ENCODE measurements at places on chromosomes 6 and 20. TPM values are rescaled to one million over a fixed set of nuclear protein-coding genes. Genes with fewer than 3 reads are reported as not detected.

Gene NINL
- total RNA-seq, result 2.8 TPM

Gene TFAP2D
- total RNA-seq, result not detected

DNA sequence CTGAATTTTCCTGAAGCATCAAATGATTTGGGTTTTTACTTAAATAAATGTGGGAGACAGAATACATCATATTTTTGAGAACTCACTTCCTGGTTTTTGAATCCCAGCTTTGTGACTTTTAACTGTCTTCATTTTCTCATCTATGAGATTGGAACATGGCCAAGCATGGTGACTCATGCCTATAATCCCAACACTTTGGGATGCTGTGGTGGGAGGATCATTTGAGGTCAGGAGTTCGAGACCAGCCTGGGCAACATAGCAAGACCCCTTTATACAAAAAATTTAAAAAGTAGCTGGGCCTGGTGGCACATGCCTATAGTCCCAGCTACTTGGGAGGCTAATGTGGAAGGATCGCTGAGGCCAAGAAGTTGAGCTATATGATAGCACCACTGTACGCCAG lies 122.3 kb downstream of the QKI start:
- no peak overlapping the region for H3K27ac ChIP-seq
- H3K4me3 ChIP-seq, result no peak overlapping the region
- H3K4me1 ChIP-seq, result no peaks in the 10 kb centered on the region

DNA sequence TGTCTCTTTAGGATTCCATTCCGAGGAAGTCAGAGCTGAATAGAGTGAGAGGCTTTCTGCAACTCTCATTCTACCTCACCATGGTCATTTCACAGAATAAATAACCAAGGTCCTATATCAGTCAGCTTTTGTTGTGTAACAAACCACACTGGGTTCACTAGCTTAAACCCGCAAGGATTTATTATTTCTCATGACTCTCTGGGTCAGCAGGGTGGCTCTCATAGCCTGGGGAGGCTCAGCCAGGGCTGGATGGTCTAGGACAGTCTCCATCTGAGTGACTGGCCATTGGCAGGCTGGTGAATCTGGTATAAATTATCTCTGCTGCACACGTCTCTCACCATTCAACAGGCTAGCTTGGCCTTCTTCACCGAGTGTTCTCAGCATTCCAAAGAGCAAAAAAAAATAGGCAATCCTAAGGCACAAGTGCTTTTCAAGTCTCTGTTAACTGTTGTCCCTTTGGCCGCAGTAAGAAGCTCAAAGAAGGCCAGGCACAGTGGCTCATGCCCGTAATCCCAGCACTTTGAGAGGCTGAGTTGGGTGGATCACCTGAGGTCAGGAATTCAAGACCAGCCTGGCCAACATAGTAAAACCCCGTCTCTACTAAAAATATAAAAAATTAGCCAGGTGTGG lies 39.7 kb downstream of the ISM1 start:
- H3K36me3 ChIP-seq, result no peaks in the 10 kb centered on the region
- H3K27me3 ChIP-seq, result no peaks in the 10 kb centered on the region
- no peaks in the 10 kb centered on the region for H3K4me1 ChIP-seq
- no peak overlapping the region for H3K4me3 ChIP-seq
- no peak overlapping the region for H3K27ac ChIP-seq

- H3K27me3 ChIP-seq, result no peaks in the 10 kb centered on the region
- H3K4me3 ChIP-seq, result peak overlapping the region; percentile 83
- H3K27ac ChIP-seq, result peak overlapping the region; percentile 96
- peaks cover 38% of the 10 kb centered on the region for H3K4me1 ChIP-seq
- DNase-seq, result peak; percentile 81
- H3K36me3 ChIP-seq, result peaks cover 68% of the 10 kb centered on the region
Measured at GRCh38 chr6:25138233-25138933, 140.8 kb upstream of the CARMIL1 start.

DNA sequence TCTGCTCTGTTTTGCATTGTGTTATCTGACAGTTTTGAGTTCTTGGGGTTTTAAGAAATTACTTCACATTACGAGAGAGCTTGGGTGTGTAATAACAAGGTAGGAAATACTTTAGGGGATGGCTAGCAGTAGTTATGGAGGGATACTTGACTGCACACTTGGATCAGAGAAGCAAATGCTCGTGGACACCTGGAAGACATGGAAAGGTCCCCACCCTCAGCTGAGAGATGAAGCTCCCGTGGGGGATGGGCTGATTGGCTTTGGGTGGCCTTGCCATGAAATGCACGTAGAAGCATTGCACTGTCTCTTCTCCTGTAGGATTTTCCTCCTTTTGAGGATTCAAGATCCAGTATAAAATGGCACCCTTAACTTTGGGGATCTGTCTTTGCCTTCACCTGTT lies 61.5 kb upstream of the UNC93A start:
- H3K4me3 ChIP-seq, result no peak overlapping the region
- no peak for DNase-seq
- H3K27ac ChIP-seq, result no peak overlapping the region
- H3K36me3 ChIP-seq, result no peaks in the 10 kb centered on the region
- H3K4me1 ChIP-seq, result no peaks in the 10 kb centered on the region
- H3K27me3 ChIP-seq, result peaks cover 43% of the 10 kb centered on the region

DNA sequence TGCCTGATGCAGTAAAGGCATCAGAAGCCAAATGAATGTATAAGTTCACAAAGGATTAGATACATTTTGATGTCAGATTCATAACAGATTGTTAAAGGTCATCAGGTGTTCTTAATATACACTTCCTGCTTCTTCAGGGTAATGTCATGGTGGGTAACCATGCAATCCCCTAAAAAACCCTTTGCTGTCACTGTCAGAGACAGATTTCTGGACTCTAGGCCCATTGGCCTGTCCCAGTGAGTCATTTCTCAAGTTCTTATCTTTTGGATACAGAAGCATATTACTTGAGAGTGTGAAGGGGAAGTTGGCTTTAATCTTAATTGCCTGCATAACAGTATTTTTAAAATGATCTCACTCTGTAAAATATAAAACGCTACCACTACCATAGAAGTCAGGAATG lies 895.6 kb upstream of the MAP3K7 start:
- H3K36me3 ChIP-seq, result no peaks in the 10 kb centered on the region
- H3K4me3 ChIP-seq, result no peak overlapping the region
- no peak overlapping the region for H3K27ac ChIP-seq
- DNase-seq, result no peak

DNA sequence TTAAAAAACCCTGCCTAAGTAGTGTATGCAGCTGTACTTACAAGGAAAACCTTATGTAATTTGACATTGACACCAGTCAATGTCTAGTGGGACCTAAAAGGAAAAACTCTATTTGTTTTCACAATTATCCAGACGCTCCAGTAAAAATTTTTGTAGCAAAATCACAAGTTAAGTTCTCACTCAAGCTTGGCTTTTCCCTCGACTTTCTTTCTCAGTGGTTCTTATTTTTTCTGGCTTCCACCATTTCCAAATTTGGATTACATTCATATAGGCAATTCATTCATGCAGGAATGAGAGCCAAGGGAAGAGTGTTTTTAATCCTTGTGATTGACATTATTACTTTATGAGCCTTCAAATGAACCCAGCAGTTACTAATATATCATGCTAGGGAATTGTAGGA lies 66.0 kb upstream of the ADGRG6 start:
- H3K36me3 ChIP-seq, result no peaks in the 10 kb centered on the region
- H3K27me3 ChIP-seq, result peaks cover 4% of the 10 kb centered on the region
- H3K27ac ChIP-seq, result no peak overlapping the region
- H3K4me3 ChIP-seq, result no peak overlapping the region

GRCh38 chr6:121435444-121436069 lies at the start of gene GJA1:
GJA1 (plus strand) TSS chr6:121435646; CDS start chr6:121446848, 11,202 bp downstream.
- H3K4me3 ChIP-seq, result peak within 1 kb of the TSS; percentile 43
- peaks cover 12% of the 10 kb centered on the region for H3K4me1 ChIP-seq
- no peaks in the 10 kb centered on the region for H3K36me3 ChIP-seq
- H3K27ac ChIP-seq, result no peak within 1 kb of the TSS

Gene SLC22A7
- not detected for total RNA-seq

- no peaks in the 10 kb centered on the region for H3K4me1 ChIP-seq
- H3K27me3 ChIP-seq, result no peaks in the 10 kb centered on the region
- no peak overlapping the region for H3K4me3 ChIP-seq
- no peak for DNase-seq
- H3K36me3 ChIP-seq, result peaks cover 26% of the 10 kb centered on the region
- no peak overlapping the region for H3K27ac ChIP-seq
Measured at GRCh38 chr20:48951646-48952045, 30.1 kb downstream of the ARFGEF2 start.

Gene GPX5
- not detected for total RNA-seq

Gene PTCRA
- not detected for total RNA-seq

DNA sequence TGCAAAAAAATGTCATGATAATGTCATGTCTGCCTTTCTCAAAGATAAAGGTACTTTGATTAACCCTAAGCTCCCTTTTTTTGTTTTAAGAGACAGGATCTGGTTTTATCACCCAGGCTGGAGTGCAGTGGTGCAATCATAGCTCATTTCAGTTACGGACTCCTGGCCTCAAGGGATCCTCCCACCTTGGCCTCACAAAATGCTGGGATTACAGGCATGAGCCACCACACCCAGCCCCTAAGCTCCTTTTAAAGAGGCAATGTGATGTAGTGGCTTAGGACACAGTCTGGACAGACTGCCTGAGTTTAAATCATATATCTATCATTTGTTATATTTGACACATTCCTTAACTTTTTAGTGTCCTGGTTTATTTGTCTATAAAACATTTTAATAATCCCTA lies 77.0 kb downstream of the FLRT3 start:
- H3K27me3 ChIP-seq, result no peaks in the 10 kb centered on the region
- no peak overlapping the region for H3K27ac ChIP-seq
- H3K4me1 ChIP-seq, result no peaks in the 10 kb centered on the region
- H3K4me3 ChIP-seq, result no peak overlapping the region

Gene PCMTD2
- total RNA-seq, result 50.7 TPM

DNA sequence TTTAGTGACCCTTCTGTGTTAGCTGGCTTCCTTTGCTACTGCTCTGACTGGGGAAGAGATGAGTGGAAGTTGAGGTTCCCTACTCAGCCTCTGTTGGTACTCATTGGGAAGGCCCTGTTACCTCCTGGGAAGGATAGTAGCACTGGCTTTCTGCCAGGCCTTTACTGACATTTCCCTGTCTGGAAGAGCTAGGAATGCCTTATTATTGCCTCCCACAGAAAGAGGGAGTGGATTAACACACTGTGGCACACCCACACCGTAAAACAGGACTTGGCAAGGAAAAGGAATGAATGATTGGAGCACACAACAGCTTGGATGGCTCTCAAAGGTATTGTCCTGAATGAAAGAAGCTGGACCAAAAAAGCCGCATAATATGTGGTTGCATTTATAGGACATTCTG lies 12.2 kb downstream of the ZNF831 start:
- no peak overlapping the region for H3K27ac ChIP-seq
- peaks cover 75% of the 10 kb centered on the region for H3K36me3 ChIP-seq
- peak; percentile 8 for DNase-seq
- H3K4me3 ChIP-seq, result no peak overlapping the region
- peaks cover 75% of the 10 kb centered on the region for H3K4me1 ChIP-seq
- H3K27me3 ChIP-seq, result no peaks in the 10 kb centered on the region

Gene MUC21
- not detected for total RNA-seq

Gene ADGRB3
- total RNA-seq, result not detected

Gene VSTM2L
- 0.20 TPM for total RNA-seq

DNA sequence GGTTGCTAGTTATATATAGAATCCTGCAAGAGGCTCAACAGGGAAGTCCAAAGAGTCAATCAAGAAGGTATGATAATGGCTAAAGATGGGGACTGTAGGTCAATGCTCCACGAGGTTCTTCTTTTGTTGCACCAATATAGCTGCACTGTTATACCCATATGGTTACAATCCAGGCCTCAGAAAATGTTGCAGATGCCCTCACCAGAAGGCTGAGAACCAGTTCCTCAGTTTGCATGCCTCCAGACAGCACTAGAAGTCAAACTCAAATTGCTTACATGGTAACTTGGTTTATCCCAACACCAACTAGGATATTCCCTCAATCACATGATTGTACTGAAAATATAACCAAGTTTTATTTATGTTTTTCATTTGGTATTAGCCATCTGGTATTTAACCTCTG lies 12.1 kb downstream of the EEF1A1 start:
- no peak overlapping the region for H3K4me3 ChIP-seq
- H3K27me3 ChIP-seq, result no peaks in the 10 kb centered on the region
- H3K27ac ChIP-seq, result no peak overlapping the region
- H3K36me3 ChIP-seq, result peaks cover 19% of the 10 kb centered on the region
- peaks cover 7% of the 10 kb centered on the region for H3K4me1 ChIP-seq

DNA sequence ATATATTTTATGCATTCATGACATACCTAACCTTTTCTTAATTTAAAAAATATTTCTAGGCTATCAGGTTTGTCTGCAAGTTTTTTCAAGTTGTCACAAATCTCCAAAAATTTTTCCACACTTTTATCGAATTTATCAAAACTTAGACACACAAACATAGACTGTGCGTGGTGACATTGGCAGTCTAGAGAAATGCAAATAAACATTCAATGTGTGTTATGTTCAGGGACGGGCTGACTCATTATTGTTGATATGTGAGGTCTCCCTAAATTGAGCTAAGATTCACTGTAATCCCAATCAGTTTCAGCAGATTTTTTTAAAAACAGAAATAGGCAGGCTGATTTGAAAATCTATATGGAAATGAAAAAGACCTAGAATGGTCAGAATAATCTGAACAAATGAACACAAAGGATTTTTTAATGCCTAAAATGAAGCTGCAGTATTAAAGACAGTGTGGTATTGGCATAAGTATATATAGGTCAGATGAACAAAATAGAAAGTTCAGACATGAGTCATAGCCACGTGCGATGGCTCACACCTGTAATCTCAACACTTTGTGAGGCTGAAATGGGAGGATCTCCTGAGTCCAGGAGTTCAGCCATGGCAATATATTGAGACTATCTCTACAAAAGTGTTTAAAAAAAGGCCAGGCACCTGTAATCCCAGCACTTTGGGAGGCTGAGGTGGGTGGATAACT lies 19.2 kb downstream of the BLTP3A start:
- no peaks in the 10 kb centered on the region for H3K27me3 ChIP-seq
- H3K4me3 ChIP-seq, result no peak overlapping the region
- H3K36me3 ChIP-seq, result no peaks in the 10 kb centered on the region
- no peak overlapping the region for H3K27ac ChIP-seq

- no peak for DNase-seq
- H3K36me3 ChIP-seq, result no peaks in the 10 kb centered on the region
- no peak overlapping the region for H3K4me3 ChIP-seq
Measured at GRCh38 chr6:103680116-103680515, 1179.6 kb downstream of the HACE1 start.

DNA sequence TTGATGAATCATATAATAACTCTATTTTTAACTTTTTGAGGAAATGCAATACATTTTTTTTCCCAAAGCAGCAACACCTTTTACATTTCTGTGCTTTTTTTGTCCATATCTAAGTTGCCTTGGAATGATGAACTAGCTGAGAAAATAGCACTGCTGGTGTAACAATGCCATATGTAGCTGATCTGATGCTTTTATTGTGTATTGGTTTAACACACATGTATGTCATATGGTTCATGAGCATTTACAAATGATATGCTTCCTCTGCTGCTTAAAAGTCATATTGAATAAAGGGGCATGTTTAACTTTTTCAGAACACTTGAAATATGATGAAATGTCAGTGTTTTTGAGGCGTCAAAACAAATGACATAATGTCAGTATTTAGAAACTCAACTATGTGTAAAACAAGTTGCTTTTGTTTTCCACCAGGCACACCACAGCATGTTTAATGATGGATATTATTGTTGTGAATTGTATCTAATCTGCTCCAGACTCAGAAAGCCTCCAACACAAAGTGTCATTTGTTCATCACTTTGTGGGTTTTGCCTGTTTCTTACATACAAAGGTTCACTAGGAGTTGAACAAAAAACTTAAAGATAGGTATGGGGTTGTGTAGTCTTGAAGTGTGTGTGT lies 775.8 kb upstream of the FLRT3 start:
- no peaks in the 10 kb centered on the region for H3K4me1 ChIP-seq
- DNase-seq, result no peak
- no peaks in the 10 kb centered on the region for H3K36me3 ChIP-seq
- H3K4me3 ChIP-seq, result no peak overlapping the region
- H3K27ac ChIP-seq, result no peak overlapping the region
- H3K27me3 ChIP-seq, result no peaks in the 10 kb centered on the region

Data from activated CD4-positive, alpha-beta memory T cell treated with anti-CD3 and anti-CD28 coated beads, Interleukin-2, amount 10 ng/mL, durations not matched to agents 7 days and 5 days (primary cell).